ENCODE measurements at places on chromosomes 7 and 10.

DNA sequence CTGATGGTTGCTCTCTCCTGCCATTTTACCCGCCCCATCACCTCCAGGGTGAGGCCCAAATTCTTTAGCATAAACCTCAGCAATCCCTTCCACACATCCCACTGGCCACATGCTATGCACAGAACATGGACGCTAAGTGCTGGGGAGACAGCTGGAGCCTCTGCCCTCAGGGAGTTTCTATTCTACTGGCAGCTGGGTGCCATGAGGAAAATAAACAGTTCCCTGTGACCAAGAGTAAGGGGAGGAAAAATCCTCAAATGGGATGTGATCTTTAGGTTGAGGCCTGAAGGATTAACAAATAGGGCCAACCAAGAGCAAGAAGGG lies 1.2 kb downstream of the PARP12 start:
- peaks cover 49% of the 10 kb centered on the region for H3K4me1 ChIP-seq
- peaks cover 13% of the 10 kb centered on the region for H3K36me3 ChIP-seq

DNA sequence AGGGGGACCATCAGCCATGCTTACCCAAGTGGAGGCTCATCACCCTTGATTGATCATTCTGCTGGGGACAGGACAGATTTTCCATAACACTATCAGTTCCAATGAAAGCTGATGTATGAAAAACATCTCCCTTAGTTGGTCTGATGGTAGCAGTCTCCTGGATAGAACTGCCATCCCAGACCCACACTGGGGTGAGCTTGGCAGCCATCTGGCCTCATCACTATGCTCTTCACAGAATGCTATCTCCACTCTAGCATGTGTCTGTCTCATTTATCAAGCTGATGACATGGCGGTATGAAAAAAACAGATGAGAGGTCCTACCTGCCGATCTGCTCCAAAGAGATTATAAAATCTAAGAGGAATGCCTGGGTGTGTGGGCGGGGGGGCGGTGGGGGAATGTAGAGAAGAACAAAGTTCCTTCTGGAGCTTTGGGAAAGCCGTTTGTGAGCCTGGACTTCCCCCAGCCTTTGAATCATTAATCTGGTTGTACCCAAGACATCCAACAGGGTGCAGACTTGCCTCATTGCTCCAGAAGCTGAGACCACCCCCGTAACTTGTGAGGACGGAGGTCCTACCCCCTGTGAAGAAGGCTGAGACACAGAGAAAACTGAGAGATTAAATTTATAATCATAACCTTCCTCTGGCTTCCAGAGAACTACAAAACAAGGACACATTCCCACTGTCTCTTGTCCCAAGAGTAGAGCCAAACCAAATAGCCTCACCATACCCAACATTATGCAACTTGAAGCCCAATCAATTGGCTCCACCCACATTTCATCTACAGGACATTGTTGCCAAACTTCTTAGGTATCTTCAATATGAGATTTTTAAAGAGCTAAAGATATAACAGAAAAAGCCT lies 340.8 kb downstream of the KCNMA1 start:
- no peaks in the 10 kb centered on the region for H3K36me3 ChIP-seq
- no peak overlapping the region for H3K4me3 ChIP-seq
- H3K27me3 ChIP-seq = no peaks in the 10 kb centered on the region
- DNase-seq = no peak
- H3K4me1 ChIP-seq = no peaks in the 10 kb centered on the region

DNA sequence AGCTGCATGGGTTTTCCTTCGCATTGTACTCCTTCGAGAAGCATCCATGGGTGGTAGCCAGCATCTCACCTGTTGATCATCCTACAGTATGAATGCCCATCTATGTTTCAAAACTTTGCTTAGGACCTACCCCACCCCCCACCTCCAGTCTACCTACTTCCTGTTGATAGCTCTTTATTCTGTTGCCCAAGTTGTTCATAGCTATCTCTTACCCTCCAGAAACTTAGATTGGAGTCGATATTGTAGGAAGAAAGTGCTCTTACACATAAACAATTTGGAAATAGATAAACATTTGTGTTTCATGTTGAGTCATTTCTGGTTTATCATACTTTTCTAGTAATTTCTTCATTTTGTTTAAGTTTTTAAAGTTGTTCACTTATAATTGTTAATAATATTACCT lies 90.1 kb downstream of the FAS start:
- H3K4me3 ChIP-seq = no peak overlapping the region
- no peak overlapping the region for H3K27ac ChIP-seq
- DNase-seq = no peak

DNA sequence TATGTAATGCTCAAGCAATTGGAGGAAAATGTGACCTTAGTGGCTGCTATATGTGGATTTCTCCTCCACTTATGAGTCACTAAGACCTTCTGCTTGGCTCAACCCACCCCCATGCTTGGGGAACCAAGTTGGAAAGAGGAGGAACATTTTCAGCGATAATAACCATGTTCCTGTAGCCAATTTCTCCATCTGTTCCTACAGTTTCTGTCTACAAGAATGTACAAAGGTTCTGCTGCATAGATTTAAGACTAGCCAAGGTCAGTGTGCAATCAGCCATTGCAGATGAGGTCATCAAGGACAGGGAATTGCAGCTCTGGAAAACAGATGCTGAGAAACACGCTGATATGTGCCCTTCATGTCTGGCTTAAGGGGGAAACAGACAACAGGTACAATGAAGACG lies 5.6 kb upstream of the NRCAM start:
- no peaks in the 10 kb centered on the region for H3K36me3 ChIP-seq
- no peak overlapping the region for H3K27ac ChIP-seq
- DNase-seq = no peak
- H3K4me3 ChIP-seq = no peak overlapping the region
- peaks cover 13% of the 10 kb centered on the region for H3K27me3 ChIP-seq
- H3K4me1 ChIP-seq = peaks cover 1% of the 10 kb centered on the region

GRCh38 chr7:6205971-6206660 lies 66.3 kb downstream of the CYTH3 start:
- no peaks in the 10 kb centered on the region for H3K4me1 ChIP-seq
- no peaks in the 10 kb centered on the region for H3K27me3 ChIP-seq
- H3K36me3 ChIP-seq = no peaks in the 10 kb centered on the region
- DNase-seq = no peak

All from CD4-positive, alpha-beta T cell (primary cell).